ENCODE measurements at places on chromosomes 3 and 15.

DNA sequence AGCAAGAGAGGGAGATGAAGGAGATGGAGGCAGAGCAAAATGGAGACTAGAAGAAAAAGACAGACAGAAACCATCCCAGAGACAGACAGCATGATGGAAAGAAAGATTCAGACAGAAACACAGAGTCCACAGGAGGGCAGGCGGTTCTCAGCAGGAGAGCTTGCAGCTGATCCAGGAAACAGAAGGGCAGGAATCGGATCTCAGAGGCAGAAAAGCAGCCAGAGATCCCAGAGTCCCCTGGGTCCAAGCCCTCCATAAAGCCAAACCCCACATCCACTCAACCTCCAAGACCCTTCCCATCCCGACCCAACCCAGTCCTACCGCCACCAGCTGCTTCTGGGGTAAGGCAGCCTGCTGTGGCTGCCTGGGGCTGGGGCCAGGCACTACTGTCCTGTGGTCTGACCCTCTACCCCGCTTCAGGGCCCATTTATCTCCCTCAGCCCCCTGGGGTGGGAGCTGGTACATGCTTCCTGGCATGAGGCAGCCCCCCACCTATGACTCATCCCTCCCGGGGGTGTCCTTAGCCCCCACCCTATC, at the start of gene UCN2:
TSS of gene UCN2 (minus strand) at position 400 of the 537 bp plus-strand sequence. CDS start 657 bp downstream, outside the sequence.
- peak; percentile 63 for DNase-seq

- no peak for DNase-seq
These were observed 3.6 kb upstream of the EEFSEC start for GRCh38 chr3:128149650-128150049.

GRCh38 chr3:124999897-125000435, 55.8 kb downstream of the HEG1 start:
- DNase-seq, result no peak

DNA sequence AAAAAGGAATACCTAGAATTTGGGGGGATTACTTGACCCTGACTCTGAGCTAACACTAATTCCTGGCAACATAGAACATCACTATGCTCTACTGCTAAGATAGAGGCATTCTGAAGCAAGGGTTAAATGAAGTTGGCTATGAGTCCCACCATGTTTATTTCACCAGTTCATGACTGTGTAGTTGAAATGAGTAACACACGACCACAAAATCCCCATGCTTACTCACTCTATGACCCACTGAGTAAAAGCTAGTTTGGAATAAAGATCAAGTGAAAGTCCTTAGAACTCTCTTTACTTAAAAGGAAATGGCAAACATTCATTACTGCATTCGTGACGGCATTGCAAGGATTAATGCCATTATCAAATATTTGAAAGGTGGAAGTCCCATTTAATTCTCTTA, 47.4 kb downstream of the MRPL46 start:
- DNase-seq, result no peak

DNA sequence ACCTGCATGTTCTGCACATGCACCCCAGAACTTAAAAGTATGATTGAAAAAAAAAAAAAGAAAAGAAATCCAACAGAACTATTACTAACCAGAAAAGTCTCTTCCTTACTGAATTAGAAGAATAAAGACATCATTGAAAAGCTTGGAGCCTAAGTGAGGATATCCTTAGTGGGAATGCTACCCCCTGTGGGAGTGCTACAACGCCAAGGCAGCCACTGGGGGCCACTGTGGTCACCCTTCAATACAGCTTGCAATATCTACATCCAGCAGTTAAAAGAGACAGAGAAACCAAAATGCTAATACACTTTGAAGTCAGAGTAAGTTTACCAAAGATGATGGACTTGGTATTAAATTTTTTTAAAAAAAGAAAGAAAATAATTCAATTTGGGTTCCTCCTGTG, 292.0 kb downstream of the PLCL2 start:
- DNase-seq, result peak; percentile 5

- peak; percentile 47 for DNase-seq
These were observed 1.3 kb downstream of the SMC4 start for GRCh38 chr3:160400702-160401150.

DNA sequence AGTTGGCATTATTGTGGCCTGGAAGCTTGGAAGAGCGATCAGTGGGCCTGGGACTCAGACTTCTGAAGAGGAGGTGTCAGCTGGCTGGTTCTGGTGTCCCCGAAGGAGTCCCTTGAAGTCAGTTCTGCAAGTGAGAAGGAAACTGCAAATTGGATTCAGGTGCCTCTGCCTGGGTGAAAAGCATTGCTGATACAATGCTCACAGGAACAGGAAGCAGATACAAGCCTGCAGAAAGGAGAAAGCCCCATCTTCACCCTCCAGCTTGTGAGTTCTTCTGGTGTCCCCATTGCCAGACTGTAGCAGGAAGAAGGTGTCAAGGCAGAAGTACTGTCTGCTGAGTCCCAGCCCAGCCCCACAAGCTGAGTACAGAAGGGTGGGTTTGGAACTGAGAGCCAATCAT, 271.3 kb downstream of the PLOD2 start:
- DNase-seq, result peak; percentile 19

GRCh38 chr3:157127268-157127667, 32.7 kb downstream of the CCNL1 start:
- DNase-seq, result no peak

DNA sequence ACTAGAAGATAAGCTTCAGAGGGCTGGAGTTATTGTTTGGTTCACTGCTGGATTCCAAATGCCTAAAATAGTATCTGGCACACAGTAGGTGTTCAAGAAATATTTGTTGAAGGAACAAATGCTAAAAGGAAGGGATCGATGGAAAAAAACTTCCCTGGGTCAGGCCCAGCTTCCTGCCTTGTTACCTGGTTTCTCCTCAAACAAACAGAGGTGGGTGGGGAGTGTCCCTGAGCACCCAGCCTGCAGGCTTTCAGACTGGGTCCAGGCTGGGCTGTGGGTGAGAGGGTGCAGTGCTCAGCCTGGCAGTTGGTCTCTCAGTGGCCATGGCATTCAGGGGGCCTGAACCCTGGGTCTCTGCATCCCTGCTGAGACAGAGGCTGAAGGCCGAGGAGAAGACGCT, 14.4 kb upstream of the STRA6 start:
- no peak for DNase-seq

DNA sequence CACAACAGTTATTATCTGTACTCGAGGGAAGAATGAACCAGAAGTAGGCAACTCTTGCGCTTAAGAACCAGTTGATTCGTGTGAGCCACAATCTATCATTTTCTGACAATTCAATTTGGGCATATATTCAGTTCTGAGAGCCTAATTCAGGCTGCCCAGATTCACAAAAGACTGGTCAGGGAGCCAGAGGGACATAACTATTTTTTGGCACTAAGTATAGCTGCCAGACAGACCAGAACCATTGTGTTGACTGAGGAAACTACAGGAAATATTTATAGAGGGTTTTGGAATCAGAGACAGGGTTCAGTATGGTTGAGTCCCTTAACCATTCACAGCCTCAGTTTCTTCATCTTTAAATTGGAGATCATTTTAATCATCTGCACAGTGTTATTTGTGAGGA, 226.7 kb downstream of the TAFA4 start:
- no peak for DNase-seq

DNA sequence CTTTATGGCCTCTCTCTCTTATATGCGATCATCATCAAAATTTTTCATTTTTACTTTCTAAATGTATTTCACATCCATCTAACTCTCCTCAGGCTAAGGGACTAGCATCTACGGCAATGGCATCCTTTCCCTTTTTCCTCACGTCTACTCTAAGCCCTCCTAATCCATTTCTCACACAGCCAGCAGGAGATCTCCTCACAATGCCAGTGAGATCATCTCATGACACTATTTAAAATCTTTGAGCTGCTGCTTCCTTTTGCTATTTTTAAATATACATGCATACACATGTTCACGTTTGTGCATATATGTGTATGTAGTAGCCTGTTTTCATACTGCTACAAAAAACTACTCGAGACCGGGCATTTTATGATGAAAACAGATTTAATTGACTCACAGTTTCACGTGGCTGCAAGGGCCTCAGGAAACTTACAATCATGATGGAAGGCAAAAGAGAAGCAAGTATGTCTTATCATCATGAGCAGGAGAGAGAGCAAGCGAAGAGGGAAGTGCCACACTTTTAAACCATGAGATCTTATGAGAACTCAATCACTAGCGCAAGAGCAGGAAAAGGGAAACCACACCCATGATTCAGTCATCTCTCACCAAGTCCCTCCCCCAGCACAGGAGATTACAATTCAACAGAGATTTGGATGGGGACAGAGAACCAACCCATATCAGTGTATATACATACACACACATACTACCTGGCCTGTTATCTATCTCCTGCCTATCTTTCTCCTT, 599.2 kb upstream of the ROBO1 start:
- no peak for DNase-seq

GRCh38 chr3:16570113-16570512, 35.1 kb downstream of the DAZL start:
- peak; percentile 18 for DNase-seq

All from NCI-H69 (cell line).